ENCODE measurements at places on chromosomes 3 and 15. TPM values are rescaled to one million over a fixed set of nuclear protein-coding genes. Genes with fewer than 3 reads are reported as not detected.

The LDHAL6B gene
- total RNA-seq = not detected

The MITF gene
- 37.2 TPM for total RNA-seq

The SPINK8 gene
- total RNA-seq = not detected

The MOBP gene
- total RNA-seq = not detected

The GOLGA8M gene
- total RNA-seq = 1.6 TPM

The RTP4 gene
- total RNA-seq = 4.1 TPM

The EIF1B gene
- total RNA-seq = 41.8 TPM

The PTX3 gene
- total RNA-seq = 10.5 TPM

The MED12L gene
- total RNA-seq = 0.30 TPM

The LSM3 gene
- total RNA-seq = 8.6 TPM

The SCAANT1 gene
- not detected for total RNA-seq

The MB21D2 gene
- total RNA-seq = 4.8 TPM

The PSTPIP1 gene
- 37.0 TPM for total RNA-seq

The ERICH6 gene
- total RNA-seq = 2.1 TPM

The PRTG gene
- 15.7 TPM for total RNA-seq

The MINDY4B gene
- not detected for total RNA-seq

The CISH gene
- total RNA-seq = 35.8 TPM

The CCNB2 gene
- 1.7 TPM for total RNA-seq

The DPPA2 gene
- not detected for total RNA-seq

The CHAC1 gene
- total RNA-seq = 2.6 TPM

The TUSC7 gene
- not detected for total RNA-seq

The KCNMB2 gene
- 3.0 TPM for total RNA-seq
